GM20000 (cell line): ENCODE measurements at places on chromosomes 3 and 15.

- DNase-seq: no peak
Measured at GRCh38 chr3:114649331-114649730, 355.5 kb downstream of the TIGIT start.

DNA sequence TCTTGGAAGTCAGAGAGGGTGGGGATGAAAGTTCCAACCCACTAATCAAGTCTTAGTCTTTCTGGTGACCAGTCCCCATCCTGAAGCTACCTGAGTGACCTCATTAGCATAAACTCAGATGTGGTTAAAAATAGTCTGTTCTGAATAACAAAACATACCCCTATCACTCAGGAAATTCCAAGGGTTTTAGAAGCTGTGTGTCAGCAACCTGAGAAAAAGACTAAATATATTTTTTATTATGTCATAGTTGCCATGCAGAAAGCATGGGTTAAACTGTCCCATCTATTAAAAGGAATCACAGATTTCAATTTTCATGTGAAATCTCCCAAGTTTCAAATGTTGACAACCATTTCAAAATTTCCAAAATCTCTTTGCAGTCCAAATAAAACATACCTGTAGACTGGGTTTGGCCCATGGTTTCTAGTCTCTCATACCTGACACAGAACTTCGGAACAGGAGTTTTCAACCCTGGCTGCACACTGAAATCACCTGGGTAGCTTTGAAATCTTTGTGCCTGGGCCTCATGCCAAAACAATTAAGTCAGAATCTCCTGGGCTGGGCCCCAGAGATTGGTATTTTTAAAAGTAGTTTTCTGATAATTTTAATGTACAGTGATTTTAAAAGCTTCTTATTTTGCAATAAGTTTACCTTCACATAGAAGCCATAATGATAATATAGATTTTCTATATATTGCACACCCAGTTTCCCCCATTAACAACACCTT, 476.3 kb downstream of the RBMS3 start:
- DNase-seq: no peak

- no peak for DNase-seq
Measured at GRCh38 chr3:52714335-52715302, 8.7 kb downstream of the SPCS1 start.

GRCh38 chr15:58203537-58203936, 65.4 kb downstream of the AQP9 start:
- DNase-seq: no peak

- DNase-seq: no peak
Measured at GRCh38 chr15:33621141-33621540, 310.4 kb downstream of the RYR3 start.

DNA sequence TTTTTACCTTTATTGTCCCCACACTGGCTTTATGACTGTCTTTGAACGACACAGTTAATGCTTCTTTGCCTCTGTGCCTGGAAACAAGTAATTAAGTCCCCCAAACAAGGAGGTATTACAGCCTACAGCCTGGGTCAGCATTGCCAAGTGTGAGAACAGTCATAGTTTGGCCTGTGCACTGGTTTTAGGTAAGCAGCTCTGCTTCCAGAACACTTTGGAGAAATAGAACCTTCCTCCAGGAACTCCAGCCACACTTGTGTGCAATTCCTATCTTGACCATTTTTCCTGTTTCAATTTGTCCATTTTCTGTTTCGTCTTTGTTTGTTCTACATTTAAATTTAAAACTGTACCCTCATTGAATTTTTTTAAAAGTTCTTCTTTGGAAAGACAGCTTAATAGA, 568.2 kb downstream of the TUSC7 start:
- DNase-seq: no peak

- DNase-seq: no peak
Measured at GRCh38 chr3:119642746-119643473, 17.5 kb downstream of the POPDC2 start.

GRCh38 chr3:8365541-8365940, 136.1 kb upstream of the LMCD1 start:
- no peak for DNase-seq

- DNase-seq: no peak
Measured at GRCh38 chr3:61650276-61650675, 88.9 kb downstream of the PTPRG start.

- no peak for DNase-seq
Measured at GRCh38 chr3:68287101-68287500, 632.7 kb upstream of the SUCLG2 start.

DNA sequence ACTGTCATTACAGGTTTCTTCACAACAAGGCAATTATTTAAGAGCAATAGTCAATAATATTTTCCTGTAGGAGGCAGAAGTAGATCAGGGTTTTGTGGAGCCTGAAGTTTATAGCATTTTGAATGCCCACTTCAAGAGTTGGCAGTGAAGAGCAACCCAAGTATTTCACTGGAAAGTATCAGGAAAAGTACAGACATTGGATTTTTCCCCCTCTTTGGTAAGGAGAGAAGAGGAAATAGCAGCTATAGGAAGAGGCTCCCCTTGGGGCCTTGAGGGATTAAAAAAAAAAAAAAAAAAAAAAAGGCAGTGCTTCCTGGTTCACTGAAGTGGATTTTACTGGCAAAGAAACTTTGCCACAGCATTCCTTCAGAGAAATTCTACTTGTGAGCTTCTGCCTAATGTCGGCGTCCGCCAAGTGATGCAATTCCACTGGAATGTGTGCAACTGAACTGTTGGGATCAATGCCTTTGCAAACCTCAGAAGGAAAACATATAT, 5.7 kb upstream of the CNTN6 start:
- no peak for DNase-seq

DNA sequence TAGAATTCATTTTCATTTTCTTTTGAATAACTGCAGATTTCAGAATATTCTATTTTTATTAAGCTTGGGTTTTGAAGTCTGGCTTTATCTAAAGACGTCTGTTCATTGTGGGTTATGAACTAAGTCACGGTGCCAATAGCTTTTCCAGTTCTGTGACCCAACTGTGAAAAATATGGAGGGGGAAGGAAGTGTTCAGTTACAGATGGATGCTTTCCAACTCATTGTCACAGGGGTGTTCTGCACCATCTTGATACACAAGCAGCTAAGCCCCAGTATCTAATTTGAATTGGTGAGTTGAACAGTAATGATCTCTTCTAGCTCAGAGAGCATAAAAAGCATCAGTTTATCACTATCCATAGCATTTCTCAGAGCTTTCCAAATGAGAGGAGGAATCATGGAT, 710.6 kb downstream of the EDEM1 start:
- no peak for DNase-seq

GRCh38 chr3:58585005-58585786, 8.0 kb upstream of the FAM107A start:
- peak; percentile 78 for DNase-seq

DNA sequence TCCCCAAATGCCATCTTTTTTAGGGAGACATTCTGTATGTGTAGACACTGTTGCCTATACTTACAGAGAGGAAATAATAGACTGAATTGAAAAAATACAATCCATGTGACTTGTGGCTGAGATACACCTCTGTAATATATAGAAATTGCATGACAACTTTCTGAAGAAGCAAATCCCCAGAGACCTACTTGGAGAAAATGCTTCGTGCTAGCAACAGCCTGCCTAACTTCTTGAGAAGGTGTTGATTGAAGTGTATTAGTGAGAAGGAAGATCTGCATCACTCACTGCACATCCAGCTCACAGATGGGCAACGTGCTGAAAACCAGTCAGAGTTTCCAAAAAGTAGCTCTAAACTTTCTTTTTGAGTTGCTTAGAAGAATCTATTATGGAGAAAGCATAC, 404.1 kb downstream of the EPHB1 start:
- DNase-seq: no peak

DNA sequence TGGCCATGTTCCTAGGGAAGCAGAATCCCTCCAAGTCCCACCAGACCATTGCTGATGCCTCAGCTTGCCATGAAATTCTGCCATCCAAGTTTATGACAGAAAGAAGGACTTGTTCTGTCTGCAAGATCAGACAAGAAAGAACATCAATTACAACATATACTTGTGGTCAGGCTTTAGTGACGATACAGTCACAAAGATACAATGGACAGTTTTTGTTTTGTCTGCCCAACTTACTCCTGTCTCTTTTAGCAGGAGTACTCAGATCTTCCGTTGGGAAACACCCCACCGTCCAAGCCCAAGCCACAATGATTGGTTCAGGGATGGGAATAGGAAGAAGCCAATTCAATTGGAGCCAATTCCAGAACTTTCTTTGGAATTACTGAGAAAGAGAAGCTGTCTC, 15.7 kb downstream of the KLHL6 start:
- DNase-seq: no peak

- DNase-seq: peak; percentile 22
Measured at GRCh38 chr3:6860954-6861624, at the start of gene GRM7. TSS of gene GRM7 (plus strand) at chr3:6861115.

DNA sequence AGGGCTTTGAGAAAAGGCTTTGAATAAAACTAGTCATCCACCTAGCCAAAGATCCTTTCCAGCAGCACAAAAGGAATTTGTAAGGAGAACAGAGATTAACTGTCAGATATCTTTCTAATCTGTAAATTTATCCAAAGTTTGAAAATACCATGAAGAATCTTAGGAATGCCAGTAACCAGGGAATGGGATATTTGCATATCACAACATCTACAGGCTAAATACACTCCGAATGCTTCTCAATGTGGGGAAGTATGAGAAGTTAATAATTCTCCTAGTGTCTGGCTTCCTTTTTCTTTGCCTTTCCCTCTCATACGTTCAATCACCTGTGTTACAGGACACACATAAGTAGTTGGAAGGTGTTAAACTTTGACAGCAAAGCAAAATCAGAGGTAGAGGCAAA, 7.8 kb downstream of the ANAPC13 start:
- DNase-seq: no peak

DNA sequence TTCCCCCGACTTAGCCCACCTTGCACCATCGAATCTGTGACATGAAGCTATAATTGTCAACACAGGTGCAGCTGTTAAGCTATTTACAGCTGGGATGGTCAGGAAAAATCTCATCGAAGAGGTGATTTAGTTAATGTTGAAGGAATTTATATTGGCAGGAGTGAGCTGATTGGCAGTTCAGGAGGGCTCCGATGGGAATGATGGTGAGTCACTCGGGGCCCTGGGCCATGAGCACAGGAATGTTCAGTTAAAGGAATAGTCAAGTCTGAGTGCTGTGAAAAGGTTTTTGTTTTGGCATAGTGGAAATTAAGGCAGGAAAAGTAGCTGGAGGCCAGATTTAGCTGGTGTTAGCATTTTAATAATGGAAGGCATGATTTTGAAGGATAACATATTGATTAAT, 95.7 kb downstream of the OXSM start:
- DNase-seq: no peak

DNA sequence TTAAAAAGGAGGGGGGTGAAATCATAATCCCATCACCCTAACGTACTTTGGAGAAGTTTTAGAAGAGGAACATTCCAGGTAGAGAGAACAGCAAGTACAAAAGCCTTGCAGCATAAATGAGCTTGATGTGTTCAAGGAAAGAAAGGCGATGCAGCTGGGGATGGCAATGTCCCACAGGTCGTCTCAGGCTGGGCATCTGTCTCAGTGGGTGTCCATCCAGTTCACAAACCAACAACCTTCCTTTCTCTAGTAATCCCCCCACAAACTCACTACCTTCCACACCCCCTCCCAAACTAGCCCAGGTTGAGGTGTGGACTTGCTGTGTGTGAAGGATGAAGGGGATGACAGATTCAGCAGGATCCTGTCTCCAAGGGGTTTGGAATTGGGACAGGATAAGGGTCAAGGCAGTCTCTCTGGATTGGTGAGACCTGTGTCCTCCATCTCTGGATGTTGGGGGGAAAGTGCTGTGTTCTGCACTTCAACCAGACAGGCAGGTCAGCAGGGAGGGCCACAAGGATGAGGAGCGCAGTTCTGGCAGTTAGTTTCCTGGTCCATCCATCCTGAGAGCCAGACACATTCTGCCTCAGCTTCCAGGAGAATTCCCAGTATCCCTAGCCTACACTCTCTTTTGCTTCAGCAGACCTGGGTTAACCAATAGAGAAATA, 1.7 kb upstream of the ESYT3 start:
- DNase-seq: no peak

- no peak for DNase-seq
Measured at GRCh38 chr3:131491775-131492174, 11.0 kb downstream of the MRPL3 start.

DNA sequence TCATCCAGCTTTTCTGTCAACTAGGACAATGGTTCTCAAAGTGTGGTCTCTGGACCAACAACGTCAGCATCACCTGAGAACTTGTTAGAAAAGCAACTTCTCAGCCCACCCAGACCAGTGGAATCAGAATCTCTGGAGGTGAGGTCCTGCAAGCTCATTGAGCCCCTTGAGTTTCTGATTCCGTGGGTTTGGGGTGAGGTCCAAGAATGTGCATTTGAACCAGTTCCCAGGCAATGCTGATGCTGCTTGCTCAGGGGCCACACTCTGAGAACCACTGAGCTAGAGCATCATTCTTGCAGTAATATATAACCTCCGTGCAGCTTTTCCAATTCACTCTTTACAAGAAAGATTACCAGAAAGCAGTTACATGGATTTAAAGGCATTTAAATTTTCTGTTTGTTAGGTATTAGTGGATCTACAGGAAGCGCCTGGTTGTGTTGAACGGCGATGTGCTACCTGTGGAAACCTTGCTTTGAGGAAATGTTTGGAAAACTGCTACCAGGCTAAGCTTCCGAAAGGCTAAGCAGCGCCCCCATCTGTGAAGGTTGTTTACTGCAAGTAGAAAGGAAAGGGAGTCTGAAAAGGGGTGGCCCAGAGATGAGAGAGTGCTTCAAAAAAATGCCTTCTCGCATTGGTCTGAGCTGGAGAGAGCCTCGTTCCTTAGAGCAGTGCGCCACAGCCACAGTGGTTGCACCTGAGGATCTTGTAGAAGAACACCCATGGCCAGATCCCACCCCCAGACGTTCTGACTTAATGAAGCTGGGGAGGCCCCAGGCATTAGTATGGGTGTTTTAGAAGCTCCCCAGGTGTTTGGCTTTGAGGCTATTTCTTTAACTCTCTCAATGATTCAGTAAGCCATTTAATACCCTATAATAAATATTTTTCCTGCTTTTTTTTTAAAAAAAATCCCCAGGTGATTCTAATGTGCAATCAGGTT, 50.0 kb downstream of the RLBP1 start:
- DNase-seq: peak; percentile 25

DNA sequence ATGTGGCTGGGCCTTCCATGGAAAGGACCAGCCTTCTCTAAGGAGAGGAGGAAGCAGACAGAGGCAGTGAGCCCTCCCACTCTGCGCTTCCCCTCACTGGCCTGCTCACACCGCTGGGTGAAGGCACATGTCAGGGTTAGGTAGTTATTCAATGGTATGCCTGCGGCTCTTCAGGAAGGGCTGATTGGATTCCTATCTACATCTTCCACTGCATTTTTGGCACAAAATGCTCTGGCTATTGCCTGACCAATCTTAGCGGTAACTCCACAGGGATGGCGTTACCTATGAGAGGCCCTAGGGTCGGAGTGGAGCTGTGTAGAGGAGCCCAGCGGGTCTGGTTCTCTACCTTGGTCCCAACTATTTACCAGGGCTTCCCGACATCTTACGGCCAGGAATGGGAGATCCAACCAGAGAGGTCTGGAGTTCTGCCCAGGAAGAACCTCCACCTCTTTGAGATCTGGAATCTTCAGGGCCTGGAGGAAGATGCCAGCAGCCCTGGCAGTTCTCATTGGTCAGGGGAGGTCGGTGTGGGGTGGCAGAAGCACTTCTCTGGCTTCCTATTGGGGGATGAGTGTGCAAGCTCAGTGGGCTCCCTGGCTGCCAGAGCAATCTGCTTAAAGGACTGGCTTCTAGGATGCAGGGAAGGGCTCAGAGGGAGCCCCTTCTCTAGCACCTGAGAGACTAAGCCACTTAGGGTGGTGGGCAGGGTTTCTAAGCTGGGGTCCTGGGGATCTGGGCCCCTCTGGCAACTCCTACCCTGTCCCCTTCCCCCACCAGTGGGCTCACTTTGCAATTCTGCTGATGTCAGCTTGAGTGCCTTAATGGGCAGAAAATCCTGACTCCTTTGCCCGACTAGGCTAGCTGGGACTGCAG, 24.3 kb downstream of the SNX33 start:
- no peak for DNase-seq

GRCh38 chr3:173945170-173945569, 547.6 kb downstream of the NLGN1 start:
- DNase-seq: no peak
